ENCODE measurements at places on chromosomes 3 and 15.

DNA sequence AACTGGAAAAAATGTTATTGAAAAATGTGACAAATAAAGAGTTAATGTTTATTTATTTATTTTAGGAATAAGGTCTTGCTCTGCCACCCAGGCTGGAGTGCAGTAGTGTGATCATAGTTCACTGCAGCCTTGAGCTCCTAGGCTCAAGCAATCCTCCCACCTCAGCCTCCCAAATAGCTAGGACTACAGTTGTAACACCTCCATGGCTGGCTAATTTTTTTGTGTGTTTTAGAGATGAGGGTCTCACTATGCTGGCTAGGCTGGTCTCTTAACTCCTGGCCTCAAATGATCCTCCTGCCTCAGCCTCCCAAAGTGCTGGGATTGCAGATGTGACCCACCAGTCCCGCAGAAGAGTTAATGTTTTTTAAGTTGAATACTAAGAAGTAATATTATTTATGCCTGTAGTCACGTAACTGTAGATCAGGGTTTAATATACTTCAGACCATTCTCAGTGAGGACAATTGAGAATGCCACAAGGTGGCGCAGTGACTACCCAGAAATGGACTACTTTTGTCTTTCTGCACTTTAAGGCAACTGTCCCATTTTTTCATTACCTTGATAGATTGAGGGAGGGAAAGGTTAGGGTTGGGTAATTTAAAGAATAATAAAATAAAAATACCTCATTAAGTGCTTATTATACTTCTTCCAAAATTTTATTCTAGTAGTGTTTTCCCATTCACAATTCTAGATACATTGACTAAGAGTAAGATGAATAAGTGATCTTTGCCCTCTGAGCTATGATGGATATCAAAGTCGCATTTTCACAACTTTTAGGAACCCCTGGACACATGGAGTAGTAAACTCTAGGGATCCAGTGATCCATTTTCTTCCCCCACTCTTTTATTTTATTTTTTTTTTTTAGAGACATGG, 6.0 kb downstream of the MUC13 start:
- peak; percentile 37 for DNase-seq

DNA sequence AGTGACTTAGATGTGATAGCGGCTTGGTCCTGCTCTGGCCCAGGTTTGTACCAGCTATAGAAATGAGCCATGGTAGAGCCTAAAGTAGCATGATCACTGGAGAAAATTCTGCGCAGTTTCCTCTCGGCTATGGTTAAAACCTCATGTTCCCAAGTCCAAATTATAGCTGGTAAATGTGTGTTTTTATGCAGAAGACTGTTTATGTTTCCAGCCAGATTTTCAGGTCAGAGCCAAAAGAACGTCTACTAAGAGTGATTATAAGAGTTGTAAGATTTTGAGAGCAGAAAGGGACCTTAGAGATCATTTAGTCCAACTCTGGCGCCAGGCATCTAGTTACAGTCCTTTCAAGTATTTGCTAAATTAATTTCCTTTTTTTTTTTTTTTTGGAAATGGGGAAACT, 333.7 kb downstream of the LPP start:
- DNase-seq, result no peak

- no peak for DNase-seq
Observed at GRCh38 chr15:61915640-61916039, 144.6 kb downstream of the VPS13C start.

- no peak for DNase-seq
Observed at GRCh38 chr3:13200465-13200864, 127.2 kb upstream of the IQSEC1 start.

GRCh38 chr3:135271177-135272025, 476.3 kb downstream of the EPHB1 start:
- no peak for DNase-seq

DNA sequence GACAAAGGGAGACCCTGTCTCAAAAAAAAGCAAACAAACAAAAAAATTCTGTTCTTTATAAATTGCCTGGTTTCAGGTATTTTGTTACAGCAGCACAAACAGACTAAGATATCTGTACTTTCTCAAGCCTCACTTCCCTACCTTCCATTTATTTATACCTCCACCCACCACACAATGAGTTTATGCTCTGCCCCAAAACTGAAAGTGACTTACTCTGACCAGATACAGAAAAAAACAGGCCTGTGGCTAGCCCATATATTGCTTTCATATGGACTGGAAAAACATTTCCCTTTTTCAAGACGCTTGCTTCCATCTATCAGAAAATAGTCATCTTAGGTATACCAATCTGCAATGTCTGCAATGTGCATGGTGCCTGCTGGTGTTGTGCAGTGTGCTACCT, 8.7 kb upstream of the GPD1L start:
- no peak for DNase-seq

DNA sequence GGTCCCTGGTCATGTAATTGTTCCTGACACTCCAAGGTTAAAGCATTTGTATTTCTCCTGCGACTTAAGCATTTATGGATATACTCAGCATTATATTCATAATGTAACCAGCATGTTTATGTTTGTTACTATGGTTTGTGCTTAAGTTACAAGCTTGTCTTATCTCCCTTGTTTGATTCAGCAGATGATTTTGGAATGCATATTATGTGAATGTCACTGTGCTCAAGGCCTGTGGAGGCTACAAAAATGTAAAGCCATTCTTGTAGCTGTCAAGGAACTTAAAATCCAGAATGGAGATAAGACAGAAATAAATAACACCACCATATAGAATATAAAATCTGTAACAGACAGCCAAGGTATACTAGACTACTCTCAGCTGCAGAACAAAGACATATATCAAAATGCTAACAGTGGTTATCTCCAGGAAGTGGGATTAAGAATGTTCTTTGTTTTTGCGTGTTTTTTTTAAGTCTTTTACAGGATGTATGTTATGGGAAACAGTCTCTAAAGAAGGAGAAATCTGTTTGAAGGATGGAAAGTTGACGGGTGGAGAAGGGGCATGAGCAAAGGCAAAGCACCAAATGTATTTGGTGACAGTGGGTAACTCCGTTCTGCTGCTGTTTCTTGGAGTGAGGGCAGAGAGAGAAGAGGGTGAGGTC, 61.4 kb downstream of the IGF2BP2 start:
- DNase-seq, result no peak

GRCh38 chr3:22013641-22014040, 262.6 kb upstream of the ZNF385D start:
- DNase-seq, result no peak

- no peak for DNase-seq
Observed at GRCh38 chr15:86968244-86968643, 888.6 kb downstream of the AGBL1 start.

GRCh38 chr15:80749589-80749988, 29.6 kb upstream of the CEMIP start:
- peak; percentile 97 for DNase-seq

DNA sequence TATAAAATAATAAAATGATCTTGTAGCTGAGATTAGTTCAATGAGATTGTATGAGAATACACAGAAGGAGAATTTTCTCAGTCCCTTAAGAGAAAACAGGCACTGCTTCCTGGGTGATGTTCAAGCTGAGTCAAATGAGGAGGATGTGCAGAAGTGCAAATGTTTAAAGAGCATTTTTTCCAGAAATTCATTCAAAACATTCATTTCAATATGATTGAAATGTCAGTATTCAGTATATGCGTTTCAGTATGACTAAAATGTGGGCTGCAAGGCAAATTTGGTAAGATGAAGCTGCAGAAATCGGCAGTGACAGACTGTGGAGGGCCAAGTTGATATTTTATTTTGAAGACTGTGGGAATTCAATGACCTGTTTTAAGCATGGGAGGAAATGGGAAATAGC, 19.3 kb upstream of the PYDC2 start:
- DNase-seq, result no peak

GRCh38 chr3:157738441-157738840, 235.2 kb upstream of the VEPH1 start:
- DNase-seq, result no peak

GRCh38 chr15:39099524-39099923, 481.4 kb upstream of the THBS1 start:
- DNase-seq, result no peak

DNA sequence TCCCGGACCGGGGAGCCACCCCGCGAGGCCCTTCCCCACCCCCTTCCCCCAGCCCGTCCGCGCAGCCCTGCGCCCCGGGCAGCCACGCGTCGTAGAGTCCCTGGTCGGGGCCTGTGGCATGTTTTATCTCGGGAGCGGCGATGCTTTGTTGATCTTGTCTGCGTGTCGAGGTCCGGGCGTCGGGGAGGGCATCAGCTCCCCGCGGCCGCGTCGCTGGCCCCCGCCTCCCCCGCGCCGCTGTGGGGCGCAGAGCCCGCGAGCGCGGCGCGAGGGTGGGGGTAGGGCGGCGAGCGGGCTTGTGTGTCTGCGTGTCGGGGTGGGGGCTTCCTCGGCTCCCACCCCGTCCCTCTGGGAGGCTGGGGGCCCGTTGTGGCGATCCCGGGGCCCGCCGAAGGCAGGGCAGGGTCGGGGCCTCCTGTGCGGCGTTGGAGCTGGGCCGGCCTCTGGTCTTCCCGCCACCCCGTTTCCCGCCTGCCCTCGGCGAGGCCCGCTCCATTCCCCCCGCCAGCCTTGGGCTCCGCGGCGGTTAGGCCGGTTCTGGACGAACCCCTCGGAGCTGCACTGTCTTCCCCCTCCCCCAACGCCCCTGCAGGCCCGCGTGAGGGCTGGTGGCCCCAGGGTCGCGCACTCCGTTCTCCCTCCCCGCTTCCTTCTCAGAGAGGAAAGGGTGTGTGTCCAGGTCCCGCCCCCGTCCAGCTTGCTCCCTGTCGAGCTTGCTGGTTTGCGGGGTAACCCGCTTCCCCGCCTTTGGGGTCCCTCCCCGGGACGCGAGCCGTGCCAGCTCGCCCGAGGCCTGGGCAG, 695 bp downstream of the GMPS start:
- DNase-seq, result no peak

DNA sequence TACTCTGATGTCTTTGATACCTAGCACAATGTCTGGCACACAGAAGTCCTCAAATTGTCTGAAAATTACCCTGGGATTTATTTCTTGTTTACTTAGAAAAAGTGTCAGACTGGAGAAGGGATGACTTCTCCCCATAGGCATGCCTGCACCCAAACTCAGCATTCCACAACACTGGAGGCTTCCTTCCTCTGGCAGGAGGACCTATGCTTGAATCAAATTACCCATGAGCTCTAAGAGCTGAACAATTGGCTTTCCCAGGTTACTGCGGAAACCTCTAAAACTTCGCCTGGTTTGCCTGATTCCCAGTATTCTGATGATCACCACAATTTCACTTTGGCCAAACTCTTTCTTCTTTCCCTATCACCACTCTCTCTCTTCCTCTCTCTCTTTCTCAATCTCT, 217.4 kb downstream of the DIPK2A start:
- no peak for DNase-seq

- DNase-seq, result peak; percentile 87
Observed at GRCh38 chr3:194976049-194976451, 290.4 kb downstream of the FAM43A start.

DNA sequence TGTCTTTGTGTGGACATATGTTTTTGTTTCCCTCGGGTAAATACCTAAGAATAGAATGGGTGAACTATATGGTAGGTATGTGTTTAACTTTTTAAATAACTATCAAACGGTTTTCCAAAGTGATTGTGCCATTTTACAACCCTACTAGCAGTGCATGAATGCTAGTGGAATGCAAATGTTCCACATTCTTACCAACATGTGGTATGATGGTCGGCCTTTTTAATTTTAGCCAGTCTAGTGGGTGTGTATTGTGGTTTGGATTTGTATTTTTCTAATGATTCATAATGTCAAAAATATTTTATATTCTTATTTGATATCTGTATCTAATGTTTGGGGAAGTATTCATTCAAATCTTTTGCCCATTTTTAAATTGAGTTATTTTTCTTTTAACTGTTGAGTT, 68.2 kb upstream of the SMAD3 start:
- no peak for DNase-seq

DNA sequence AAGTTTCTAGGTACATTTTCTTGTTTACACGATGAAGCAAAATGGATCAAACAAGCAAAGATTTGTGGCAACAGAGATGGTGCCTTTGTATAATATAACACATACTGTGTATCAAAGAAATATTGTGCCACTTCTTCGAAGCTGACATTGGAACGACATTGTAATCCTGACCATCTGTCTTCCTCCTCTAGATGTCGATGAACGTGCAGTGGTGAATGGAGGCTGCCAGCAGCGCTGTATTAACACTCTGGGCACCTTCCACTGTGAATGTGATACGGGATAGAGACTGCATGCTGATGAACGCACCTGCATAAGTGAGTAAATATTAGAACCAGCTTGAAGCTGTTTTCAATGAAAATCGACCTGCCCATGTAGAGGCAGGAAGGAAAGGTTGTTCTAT, 613.3 kb upstream of the GOLIM4 start:
- DNase-seq, result no peak

GRCh38 chr15:78396976-78397375, 41.0 kb upstream of the IREB2 start:
- peak; percentile 87 for DNase-seq

DNA sequence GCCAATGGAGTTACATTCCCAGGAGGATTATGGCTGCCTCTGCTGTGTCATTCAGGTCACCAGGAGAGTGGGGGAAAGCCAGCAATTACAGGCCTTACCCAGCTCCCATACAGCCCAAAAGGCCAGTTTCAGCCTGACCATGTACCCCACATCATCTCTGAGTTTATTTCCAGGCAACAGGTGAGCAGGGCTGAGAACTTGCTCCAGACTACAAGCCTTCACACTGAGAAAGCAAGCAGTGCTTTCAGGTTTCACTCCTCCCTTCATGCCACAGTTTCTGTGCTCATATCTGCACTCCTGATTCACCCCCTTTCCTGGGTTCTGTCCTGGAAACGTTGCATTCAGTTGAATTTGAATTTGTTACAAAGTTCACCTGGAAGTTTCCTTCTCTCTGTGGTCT, 68.1 kb upstream of the ABI3BP start:
- no peak for DNase-seq

DNA sequence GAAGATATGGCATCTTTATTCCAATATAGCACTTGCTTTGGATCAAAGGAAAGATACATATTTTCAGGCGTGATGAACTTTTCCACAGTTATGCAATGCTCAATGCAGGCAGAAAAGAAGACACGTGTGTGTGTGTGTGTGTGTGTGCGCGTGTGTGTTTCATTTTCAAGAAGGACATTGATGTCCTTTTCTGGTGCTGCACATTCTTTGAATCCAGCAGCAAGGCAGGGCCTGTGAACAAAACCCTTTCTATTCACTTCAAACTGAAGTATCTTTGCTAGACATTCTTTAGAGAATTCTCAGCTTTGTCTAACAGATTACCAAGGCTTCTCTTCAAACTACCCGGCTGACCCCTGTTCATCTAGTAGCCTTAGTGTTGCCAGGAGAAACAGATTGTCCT, 124.6 kb downstream of the CD47 start:
- DNase-seq, result no peak
